ENCODE measurements at places on chromosomes 16 and 17. TPM values are rescaled to one million over a fixed set of nuclear protein-coding genes. Genes with fewer than 3 reads are reported as not detected.

Gene SLC7A6
- total RNA-seq: 55.7 TPM

Gene ACSM5
- total RNA-seq: not detected

Gene C16orf74
- 0.25 TPM for total RNA-seq

Gene AOC2
- total RNA-seq: 1.9 TPM

- H3K36me3 ChIP-seq: peaks cover 12% of the 10 kb centered on the region
- no peak overlapping the region for H3K4me3 ChIP-seq
- H3K4me1 ChIP-seq: peaks cover 2% of the 10 kb centered on the region
- H3K27ac ChIP-seq: no peak overlapping the region
- no peaks in the 10 kb centered on the region for H3K27me3 ChIP-seq
Observed at GRCh38 chr17:1505586-1505985, 10.8 kb downstream of the INPP5K start.

DNA sequence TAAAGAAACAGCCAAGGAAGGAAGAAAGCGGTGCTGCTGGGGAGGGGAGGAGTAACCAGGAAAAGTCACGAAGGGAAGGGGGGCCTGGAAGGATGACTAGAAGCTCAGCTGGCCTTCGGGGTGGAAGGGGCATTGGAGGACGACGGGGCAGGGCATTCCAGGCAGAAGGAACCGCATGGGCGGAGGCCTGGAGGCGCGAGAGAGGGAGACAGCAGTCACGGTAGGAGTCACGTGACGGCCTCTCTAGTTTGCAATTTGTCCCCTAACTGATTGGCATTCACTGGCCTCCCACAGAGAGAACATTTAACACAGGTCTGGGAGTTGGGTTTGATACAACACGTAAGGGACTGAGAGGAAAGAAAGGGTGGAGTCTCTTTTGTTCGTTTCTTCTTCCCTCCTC lies 63.9 kb downstream of the RTN4RL1 start:
- no peak overlapping the region for H3K4me3 ChIP-seq
- no peak for DNase-seq
- H3K27me3 ChIP-seq: no peaks in the 10 kb centered on the region
- H3K4me1 ChIP-seq: no peaks in the 10 kb centered on the region
- no peak overlapping the region for H3K27ac ChIP-seq

DNA sequence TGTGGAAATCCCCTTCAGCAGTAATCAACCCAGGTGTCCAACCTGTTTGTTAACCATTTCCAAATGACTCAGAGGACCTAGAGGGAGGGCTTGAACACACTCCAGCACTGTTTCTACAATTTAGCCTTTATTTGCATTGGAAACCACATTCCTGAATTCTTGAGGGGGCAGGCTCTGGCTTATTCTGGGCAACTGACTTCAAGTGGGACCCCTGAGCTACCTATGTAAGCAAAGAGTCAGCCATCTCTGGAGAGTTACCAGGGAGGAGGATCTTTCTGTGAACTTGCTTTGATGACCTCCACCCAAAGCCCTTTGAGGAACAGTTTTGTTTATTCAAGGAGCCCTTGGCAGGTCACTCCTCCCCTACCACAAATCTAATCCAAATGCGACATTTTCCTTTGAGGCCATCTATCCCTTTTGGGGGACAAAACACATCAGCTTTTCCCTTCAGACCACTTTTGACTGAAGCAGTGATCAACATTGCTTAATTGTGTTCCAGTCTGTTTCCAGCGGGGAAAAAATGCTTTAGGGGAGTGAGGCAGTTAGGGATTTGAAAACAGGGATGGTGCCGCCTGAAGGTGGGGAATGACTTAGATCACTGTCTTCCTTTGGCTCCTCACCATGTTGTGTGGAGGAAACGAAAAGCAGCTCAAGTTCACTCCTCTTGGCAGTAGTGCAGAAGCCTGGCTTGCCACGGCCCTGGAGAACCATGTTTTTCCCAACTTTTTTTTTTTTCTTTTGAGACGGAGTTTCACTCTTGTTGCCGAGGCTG lies 46.2 kb downstream of the TUBD1 start:
- peaks cover 24% of the 10 kb centered on the region for H3K36me3 ChIP-seq
- H3K27ac ChIP-seq: peak overlapping the region; percentile 87
- no peaks in the 10 kb centered on the region for H3K27me3 ChIP-seq

- no peak overlapping the region for H3K4me3 ChIP-seq
- H3K4me1 ChIP-seq: peaks cover 22% of the 10 kb centered on the region
- no peak for DNase-seq
- H3K36me3 ChIP-seq: no peaks in the 10 kb centered on the region
Observed at GRCh38 chr17:45907750-45908395, 13.5 kb downstream of the MAPT start.

- H3K27me3 ChIP-seq: no peaks in the 10 kb centered on the region
- H3K4me1 ChIP-seq: no peaks in the 10 kb centered on the region
- no peak for DNase-seq
- H3K36me3 ChIP-seq: peaks cover 2% of the 10 kb centered on the region
- H3K4me3 ChIP-seq: no peak overlapping the region
- no peak overlapping the region for H3K27ac ChIP-seq
Observed at GRCh38 chr17:75642182-75642783, 9.0 kb downstream of the SMIM5 start.

GRCh38 chr17:80146121-80147034 lies 550 bp downstream of the EIF4A3 start:
- DNase-seq: peak; percentile 39
- H3K4me3 ChIP-seq: peak overlapping the region; percentile 77
- H3K4me1 ChIP-seq: peaks cover 35% of the 10 kb centered on the region
- H3K27me3 ChIP-seq: no peaks in the 10 kb centered on the region

DNA sequence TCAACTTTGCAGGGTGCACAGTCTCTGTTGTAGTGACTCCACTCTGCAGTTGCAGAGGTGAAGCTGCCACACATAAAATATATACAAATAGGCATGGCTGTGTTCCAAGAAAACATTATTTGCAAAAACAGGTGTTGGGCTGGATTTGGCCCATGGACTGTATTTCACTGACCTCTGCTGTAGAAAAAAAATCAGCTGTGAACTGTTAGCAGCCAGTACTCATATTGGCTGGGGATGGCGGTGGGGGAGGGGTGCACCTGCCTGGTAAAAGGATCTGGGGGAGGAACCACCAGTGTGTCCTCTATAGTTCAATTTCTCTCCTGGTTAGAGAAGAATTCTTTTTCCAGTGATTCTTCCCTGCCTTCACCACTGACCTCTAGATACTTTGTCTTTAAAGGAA lies 50.0 kb downstream of the SHISA9 start:
- H3K4me1 ChIP-seq: no peaks in the 10 kb centered on the region
- H3K27ac ChIP-seq: no peak overlapping the region
- H3K4me3 ChIP-seq: no peak overlapping the region
- H3K36me3 ChIP-seq: no peaks in the 10 kb centered on the region

DNA sequence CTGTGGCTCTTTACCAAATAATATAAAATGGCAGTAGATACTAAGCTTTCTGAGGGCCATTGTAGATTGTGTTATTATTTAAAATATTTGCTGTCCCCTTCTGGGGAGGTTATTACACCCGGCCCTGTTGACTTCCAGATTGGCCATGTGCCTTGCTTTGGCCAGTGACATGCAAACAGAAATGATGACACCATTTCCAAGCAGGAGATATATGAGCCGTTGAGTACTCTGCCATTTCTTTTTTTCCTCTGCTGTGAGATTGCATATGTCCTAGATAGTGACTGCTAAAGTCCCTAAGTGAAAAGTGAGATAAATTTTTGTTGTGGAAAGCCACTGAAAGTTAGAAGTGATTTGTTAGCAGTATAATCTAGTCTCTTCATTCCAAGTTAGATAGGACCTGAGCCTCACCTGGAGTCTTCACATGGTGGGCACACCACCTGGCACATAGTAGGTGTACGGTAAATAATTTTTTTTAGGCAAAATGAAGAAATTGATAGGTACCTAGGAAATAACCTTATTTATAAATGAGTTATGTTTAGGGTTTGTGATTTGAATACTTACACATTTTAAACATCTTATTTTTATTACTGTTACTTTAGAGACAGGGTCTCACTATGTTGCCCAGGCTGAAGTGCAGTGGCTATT lies 204.0 kb upstream of the CACNG5 start:
- no peak overlapping the region for H3K4me3 ChIP-seq

DNA sequence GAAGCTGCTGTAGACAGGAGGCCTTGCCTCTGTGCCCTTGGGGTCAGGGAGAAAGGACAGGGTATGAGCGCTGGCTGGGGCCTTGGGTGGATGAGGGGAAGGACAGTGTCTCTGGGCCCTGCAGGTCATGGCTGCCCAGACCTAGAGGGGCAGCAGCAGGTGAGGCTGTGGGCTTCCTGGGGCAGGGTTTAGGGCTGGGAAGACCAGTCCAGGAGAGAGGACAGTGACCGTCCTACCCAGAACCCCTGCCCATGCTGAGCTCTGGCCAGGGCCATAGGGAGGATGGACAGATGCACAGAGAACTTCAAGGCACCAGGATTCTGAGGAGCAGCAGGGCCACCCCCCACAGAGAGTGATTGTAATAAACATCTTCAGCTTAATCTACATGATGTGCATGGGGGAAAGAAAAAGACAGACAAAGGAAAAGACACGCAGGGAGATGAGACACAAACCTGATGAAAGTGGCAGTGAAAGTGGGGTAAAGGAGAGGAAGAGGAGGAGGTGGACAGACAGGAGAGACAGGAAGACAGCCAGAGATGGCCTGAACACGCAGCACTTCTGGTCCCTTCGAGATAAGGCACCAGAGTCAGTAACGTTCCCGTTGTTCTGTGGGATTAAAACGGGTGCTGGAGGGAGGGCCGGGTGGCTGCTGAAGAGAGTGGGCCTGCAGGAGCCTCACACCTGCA lies 17.5 kb downstream of the FLOT2 start:
- no peak for DNase-seq
- H3K27me3 ChIP-seq: no peaks in the 10 kb centered on the region
- H3K27ac ChIP-seq: no peak overlapping the region

DNA sequence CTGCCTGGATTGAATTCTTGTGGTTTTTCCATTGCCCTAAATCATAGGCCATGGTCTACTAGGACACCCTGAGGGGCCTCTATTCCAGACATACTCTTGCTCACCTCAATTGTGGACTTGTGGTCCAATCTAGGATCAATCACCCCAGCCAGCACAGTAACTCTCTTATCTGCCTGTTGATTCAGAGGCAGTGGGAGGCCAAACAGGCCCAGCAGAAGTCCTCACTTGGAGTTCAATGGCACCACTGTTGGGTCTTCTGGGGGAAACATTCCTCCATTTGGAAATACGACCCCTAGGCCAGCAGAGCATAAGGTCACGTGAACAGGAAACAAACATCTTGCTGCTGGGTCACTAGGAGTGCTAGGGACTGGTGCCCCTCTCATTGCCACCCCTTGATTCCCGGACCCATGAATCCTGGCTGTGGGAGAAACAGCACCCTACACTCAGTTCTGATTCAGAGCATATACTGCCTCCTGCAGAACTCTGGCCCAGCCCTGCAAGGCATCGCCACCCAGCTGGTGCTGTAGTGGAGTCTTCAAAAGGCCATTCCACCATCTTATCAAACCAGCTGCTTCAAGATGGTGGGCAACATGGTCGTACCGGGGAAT lies 6.8 kb upstream of the NXN start:
- H3K36me3 ChIP-seq: no peaks in the 10 kb centered on the region
- DNase-seq: no peak
- no peaks in the 10 kb centered on the region for H3K4me1 ChIP-seq
- no peaks in the 10 kb centered on the region for H3K27me3 ChIP-seq
- no peak overlapping the region for H3K27ac ChIP-seq
- no peak overlapping the region for H3K4me3 ChIP-seq

- DNase-seq: peak; percentile 55
- H3K36me3 ChIP-seq: no peaks in the 10 kb centered on the region
- peaks cover 23% of the 10 kb centered on the region for H3K4me1 ChIP-seq
- H3K27me3 ChIP-seq: peaks cover 6% of the 10 kb centered on the region
- no peak overlapping the region for H3K27ac ChIP-seq
Observed at GRCh38 chr16:3004319-3004718, 8.4 kb upstream of the CLDN9 start.

- DNase-seq: no peak
- no peak overlapping the region for H3K4me3 ChIP-seq
- H3K4me1 ChIP-seq: no peaks in the 10 kb centered on the region
- H3K27me3 ChIP-seq: no peaks in the 10 kb centered on the region
Observed at GRCh38 chr17:56319531-56319930, 166.3 kb downstream of the ANKFN1 start.
